ENCODE measurements at places on chromosomes 3 and 15. TPM values are rescaled to one million over a fixed set of nuclear protein-coding genes. Genes with fewer than 3 reads are reported as not detected.
A peak's percentile ranks its signal among the peaks of the same experiment; 100 is the strongest.

- no peak for DNase-seq
These were observed 29.3 kb upstream of the INSYN1 start for GRCh38 chr15:73782344-73782959.

Gene ILDR1
- 9.1 TPM for polyA plus RNA-seq

DNA sequence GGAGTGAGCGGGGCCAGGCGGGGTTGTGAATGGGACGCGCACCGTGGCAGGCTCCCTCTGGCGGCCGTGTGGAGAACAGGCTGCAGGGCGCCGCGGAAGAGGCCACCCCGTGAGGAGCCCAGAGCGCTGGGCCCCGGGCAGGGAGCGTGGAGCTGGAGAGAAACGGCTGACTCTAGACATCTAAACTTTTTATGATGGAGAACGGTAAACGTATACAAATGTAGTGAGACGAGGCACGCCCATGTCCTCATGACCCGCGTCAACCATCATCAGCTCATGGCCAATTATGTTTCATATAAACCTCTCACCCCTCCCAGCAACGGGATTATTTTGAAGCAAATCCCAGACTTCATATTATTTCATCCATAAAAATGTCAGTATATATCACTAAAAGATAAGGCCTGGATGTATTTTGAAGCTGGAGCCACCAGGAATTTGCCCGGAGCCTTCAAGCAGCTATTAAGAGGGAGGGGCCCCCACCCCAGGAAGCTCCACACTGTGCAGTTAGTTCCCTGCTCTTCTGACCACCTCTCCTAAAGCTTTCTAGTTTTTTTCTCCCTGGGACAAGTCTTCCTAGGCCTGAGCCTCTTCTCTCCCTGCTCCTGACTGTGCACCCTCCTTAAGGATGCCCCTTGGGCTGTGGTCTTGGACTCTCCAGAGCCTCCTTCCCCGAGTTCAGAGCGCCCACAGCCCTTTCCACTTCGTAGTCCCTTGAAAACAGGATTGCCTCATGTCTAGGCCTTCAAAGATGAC, 149.5 kb downstream of the SMAD6 start:
- DNase-seq: peak; percentile 77

DNA sequence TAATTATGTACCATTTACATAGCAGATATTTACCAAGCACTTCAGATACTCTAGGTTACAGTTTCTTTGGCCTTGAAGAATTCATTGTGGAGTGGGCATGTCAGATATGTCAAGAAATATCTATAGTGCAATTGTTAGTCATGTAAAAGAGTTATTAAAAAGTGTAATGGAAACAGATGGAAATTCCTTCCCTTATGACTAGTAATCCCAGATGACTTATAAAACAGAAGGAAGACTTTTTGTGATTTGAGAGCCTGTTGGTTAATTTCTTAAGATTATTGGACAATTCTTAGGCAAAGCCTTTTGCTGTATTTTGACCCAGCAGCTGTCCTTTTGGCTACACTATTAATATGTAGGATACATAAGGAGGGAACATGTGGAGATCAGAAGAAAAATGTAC, 708.9 kb upstream of the NECTIN3 start:
- DNase-seq: no peak

Gene DUOXA2
- not detected for polyA plus RNA-seq

Gene MASP1
- 8.1 TPM for polyA plus RNA-seq

DNA sequence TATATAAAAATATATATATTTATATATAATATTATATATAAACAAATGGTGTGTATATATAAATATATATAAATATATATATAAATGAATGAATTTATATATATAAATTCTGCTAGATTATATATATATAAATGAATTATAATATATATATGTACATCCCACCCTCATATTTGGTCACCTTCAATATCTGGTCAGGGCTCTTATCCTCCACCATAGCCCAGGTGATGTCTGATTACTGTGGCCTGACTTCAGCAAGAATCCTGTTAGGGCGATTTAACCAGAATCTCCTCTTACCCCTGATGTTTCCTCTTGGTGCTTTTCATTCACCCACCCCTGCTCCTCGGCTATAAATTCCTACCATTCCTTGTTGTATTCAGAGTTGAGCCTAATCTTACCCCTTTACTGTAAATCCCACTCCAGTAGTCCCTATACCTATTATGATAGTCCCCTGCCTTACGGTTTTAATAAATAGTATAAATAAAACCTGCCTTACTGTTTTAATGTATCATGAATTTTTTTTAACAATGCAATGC, 439.6 kb downstream of the PLOD2 start:
- no peak for DNase-seq

DNA sequence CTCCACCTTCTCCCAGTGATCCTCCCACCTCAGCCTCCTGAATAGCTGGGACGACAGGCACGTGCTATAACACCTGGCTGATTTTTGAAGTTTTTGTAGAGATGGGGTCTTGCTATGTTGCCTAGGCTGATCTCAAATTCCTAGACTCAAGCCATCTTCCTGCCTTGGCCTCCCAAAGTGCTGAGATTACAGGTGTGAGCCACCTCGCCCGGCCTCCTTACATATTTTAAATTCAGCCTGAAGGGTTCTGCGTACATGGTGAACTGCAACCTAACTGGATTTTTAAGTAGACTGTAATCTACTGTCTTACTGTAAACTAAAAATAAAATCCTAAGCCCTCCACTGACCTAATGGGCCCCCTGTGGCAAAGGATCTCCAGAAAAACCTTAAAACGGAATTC, 34.1 kb downstream of the MASP1 start:
- DNase-seq: no peak

- no peak for DNase-seq
These were observed 40.9 kb upstream of the MYO5C start for GRCh38 chr15:52336529-52336928.

DNA sequence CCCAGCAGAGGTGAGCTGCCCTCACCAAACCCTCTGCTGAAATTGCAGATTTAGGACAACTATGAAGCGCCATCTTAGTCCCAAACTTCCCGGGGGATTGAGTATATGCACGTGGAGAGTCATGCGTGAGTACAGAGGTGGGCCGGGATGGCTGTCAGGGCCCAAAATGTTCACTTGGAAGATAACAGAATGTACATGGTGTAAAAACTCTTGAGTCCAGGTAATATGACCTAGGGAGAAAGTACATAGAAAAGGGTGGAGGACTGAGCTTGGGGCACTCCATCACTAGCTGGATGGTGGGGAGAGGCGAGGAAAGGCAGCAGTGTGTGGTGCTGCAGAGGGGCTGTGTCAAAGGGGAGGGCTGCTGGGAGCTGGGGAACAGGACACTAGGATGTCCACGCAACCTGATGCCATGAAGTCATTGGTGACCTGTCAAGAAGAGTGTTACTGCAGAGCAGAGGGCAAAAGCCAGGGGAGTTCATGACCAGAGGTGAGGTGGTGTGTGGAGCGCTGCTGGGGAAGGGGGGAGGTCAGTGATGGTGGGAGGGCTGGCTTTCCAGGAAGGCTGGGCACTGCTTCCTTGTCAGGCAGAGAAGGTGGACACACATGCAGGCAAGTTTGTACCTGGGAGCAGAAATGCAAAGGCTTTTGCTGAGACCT, 236.2 kb upstream of the LYSMD4 start:
- no peak for DNase-seq

Gene ERICH6
- 0.98 TPM for polyA plus RNA-seq

- no peak for DNase-seq
These were observed 6.5 kb downstream of the IGF2BP2 start for GRCh38 chr3:185818267-185818875.

- no peak for DNase-seq
These were observed 15.4 kb upstream of the BTLA start for GRCh38 chr3:112514527-112515128.

Gene SCN11A
- 0.80 TPM for polyA plus RNA-seq

DNA sequence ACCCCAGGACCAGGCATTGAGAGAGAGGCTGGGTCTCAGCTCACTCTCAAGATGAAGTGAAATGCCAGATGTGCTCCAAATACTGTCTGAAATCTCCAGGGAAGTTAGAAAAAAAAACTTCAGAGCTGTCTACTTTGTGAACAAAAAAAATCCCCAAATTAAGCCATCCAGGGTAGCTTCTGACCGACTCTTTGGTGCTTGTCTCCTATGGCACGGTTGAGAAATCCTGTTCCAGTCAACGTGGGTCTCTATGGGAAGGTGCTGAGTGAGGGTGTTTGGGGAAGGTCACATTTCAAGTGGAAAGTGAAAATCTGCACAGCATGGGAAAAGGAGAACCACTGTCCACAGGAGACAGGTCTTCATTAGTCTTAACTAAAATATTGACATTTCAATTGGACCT, 322.5 kb upstream of the CFAP20DC start:
- DNase-seq: no peak

Gene GPR176
- polyA plus RNA-seq: 15.1 TPM

GRCh38 chr3:46998121-46998851, 18.8 kb downstream of the NBEAL2 start:
- no peak for DNase-seq

- DNase-seq: no peak
These were observed 38.7 kb upstream of the CSPG5 start for GRCh38 chr3:47617086-47618010.

GRCh38 chr15:79025802-79026201, 64.8 kb downstream of the RASGRF1 start:
- no peak for DNase-seq

- DNase-seq: no peak
These were observed 167.5 kb downstream of the PGPEP1L start for GRCh38 chr15:98840053-98840452.

Gene FBLN2
- polyA plus RNA-seq: 26.2 TPM

GRCh38 chr3:148923592-148923991, 58.5 kb downstream of the CPA3 start:
- DNase-seq: no peak

GRCh38 chr3:182294256-182294655, 499.0 kb upstream of the ATP11B start:
- no peak for DNase-seq

Gene GOLGA8S
- polyA plus RNA-seq: 1.3 TPM

Gene CIAO2A
- polyA plus RNA-seq: 111 TPM

- DNase-seq: no peak
These were observed 257.2 kb downstream of the RBMS3 start for GRCh38 chr3:29537889-29538609.

DNA sequence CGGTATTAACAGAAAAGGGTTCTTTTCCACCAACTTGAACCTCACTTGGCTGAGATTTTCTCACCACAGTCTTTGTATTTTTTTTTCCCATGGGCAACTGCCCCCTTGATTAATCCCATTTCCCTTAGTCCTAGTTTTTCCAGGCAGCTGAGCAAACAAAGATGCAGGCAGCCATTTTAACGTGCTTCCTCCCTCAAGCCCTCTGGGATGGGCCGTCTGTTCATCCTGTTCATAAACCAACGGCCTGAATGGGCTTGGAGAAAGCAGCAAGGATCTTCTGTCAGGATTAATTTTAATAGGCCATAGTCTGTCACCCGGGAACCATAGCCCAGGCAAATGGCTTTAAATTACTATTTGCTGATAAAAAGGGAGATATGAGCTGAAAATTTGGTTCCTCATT, 10.4 kb upstream of the POLR2M start:
- DNase-seq: no peak
